Neural progenitor cell (in vitro differentiated cells): ENCODE measurements at places on chromosomes 5 and 9. TPM values are rescaled to one million over a fixed set of nuclear protein-coding genes. Genes with fewer than 3 reads are reported as not detected.

GRCh38 chr5:142186857-142187594, 78.4 kb downstream of the NDFIP1 start:
- DNase-seq, result no peak

XRCC4 gene
- total RNA-seq, result 25.3 and 45.6 TPM in 2 replicates

DCAF12 gene
- 37.6 and 41.0 TPM in 2 replicates for total RNA-seq

ADRA1B gene
- total RNA-seq, result 0.59 TPM in 1 of 2 replicates, not detected in the other

DNA sequence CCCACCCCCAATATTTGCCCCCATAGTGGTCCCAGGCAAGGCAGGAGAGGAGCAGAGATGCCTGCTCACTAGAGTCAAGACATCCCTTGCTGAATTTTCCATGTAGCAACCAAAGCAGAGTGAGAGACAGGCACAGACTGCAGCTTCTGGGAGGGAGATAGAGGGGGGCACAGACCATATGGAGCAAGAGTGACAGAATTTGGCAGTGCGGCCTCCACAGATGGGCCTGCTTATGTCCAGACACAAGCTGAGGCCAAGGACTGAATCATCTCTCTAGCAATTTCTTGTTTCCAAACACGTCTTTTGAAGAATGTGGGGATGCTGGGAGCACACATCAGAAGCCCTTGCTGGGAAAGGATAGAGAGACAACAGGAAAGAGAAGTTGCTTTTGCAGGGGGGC, 53.0 kb upstream of the ALDH1B1 start:
- no peak for DNase-seq

DNA sequence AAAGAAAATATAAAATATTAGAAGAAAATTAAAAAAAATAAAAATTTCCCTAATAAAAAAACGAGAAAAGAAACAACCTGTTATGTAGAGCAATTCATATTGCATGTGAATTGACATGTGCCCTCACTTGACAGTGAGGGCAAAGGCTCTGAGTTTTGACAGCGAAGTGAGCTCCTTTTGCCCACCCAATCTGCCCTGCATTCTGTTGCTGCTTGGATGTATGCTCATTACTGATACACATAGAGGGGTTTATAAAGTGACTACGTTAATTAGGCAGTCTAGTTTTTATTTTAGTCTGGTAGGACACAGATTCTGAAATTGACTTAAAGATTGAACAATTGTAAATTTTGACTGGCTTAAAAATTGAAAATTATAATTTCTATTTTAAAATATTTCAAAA, 949.4 kb downstream of the TLE4 start:
- DNase-seq, result no peak

DNA sequence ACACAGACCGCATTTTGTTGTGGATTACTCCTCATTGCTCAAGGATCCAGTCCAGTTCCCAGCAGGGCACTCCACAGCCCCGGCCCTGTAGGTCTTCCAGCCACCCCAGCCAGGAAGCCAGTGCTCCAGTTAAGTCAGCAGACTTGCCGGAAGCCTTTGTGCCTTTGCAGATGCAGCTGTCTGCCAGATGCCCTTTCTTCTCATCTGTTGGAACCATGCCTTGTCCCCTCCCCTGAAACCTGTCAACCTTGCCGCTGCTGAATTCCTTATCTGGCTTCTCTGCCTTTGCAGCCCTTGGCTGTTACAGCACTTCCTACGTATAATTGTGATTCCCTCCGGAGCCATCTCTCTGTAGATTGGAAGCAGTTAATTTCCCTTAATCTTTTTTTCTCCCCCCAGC, 28.4 kb downstream of the PSAT1 start:
- no peak for DNase-seq

DNA sequence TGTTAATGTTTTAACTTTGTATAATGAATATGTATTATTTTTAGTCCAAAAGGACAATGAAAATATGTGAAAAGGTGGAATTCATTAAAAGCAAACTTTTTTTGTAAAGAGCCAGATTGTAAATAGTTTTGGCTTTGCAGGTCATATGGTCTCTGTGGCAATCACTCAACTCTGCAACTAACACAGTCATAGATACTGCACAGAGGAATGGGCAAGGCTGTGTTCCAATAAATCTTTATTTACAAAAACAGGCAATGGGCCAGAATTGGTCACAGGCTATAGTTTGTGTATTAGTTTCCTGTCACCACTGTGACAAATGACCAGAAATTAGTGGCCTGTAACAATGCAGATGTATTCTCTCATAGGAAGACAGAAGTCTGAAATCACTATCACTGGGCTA, 125.4 kb upstream of the PTCH1 start:
- DNase-seq, result no peak

- DNase-seq, result no peak
These were observed 53.7 kb downstream of the FNBP1 start for GRCh38 chr9:129989362-129989708.

DNA sequence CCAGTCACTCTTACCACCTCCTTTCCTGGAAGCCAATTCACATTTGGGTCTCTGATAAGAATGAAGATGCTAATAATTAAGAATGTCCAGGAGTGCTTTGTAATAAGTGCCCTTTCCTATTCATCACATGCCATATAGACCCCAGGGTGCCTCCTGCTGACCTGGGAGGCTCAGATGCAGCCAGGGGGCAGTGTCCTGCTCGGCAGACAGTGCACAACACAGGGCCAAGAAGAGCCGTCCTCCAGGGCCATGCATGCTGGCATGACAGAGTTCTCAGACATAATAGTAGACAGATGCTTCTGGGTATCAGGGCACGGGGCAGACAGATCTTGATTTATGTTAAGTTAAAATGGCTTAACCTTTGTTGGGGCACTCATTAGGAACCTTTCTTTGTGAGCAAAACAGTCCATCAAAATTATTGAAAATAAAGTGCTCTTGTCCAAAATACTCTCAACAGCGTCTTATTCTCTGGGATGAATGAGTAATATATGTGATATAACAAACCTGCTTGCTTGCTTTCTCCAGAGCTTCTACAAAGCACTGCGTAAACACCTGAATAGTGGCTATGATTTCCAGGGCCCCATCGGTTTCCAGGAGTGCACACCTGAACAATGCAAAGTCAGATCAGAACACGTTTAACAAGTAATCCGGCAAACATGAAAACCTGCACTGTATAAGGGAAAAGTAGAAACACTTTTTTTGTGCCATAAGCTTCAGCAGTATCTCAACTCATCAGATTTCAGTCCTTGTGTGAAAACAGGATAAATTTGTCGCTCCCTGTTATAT, 192.7 kb downstream of the FANCC start:
- peak; percentile 44 for DNase-seq

- DNase-seq, result no peak
These were observed 1.6 kb upstream of the CD72 start for GRCh38 chr9:35619800-35620158.

DNA sequence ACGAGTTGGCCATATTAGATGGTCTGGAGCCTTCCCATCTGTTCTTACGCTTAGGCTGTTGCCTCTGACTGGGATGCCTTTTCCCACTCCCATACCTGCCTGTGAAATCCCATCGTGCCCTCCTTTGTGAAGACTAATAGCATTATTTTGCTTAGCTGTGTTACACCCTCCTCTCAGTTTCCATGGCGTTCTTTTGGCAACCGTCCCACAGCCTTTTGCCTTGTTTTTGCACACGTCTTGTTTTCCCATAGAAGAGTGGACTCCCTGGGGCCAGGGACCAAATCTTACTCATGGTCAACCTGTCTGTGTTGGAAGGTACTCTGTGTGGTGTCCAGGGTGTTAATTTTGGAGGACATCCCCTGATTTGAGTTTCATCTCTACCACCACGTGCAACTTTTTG, 242.1 kb downstream of the HSPA4 start:
- DNase-seq, result no peak

ARL14EPL gene
- total RNA-seq, result not detected in 2 replicates

DNA sequence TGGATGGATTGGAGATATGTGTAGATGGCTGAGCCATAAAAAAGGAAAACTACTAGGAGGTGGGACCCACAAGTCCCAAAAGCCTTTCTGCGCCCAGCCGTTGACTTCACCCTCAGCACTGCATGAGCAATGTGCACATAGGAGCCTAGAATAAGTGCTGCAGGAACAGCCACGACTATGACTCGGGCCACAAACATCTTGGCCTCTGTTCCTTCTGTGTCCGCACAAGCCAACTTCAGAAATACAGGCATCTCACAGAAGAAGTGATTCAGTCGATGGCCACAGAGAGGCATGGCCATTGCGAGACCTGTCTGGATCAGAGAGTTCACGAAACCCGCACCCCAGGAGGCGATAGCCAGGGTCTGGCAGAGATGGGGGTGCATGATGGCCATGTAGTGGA, 587 bp downstream of the OR2Y1 start:
- no peak for DNase-seq

- DNase-seq, result no peak
These were observed 11.0 kb downstream of the IGFBPL1 start for GRCh38 chr9:38413283-38413682.

DNA sequence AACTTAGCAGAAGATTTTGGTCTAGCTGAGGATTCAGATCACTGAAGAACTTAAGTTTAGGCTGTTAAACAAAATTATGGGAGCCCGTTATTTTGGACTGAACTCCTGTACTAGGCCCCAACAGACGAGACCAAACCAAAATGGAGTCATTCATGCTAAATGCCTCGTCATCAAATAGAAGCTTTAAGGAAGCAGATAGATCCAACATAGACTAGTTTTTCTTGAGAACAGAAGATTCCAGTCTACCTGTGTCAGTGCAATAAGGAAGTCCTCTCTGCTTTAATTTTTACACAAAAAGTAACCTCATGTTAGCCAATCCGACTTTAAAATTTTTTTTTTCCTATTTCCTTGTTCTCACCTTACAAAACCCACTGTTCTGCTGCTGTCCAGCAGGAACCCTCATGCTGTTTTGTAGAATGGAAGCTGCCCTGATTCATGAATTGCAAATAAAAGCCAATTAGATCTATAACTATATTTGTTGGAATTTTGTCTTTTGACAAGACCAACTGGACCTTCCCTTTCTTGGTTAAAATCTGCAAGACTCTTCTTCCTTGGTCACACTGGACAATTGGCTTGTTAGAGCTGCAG, 29.0 kb upstream of the GOLM1 start:
- DNase-seq, result no peak

TAL2 gene
- 2.5 TPM in 1 of 2 replicates, not detected in the other for total RNA-seq

PCDHGA1 gene
- total RNA-seq, result 1.0 and 1.5 TPM in 2 replicates

N4BP3 gene
- total RNA-seq, result 4.1 and 12.8 TPM in 2 replicates
